Spleen (tissue), 13 donors: ENCODE measurements at places on chromosomes 3 and 15. TPM values are rescaled to one million over a fixed set of nuclear protein-coding genes. Genes with fewer than 3 reads are reported as not detected.

ZNF770 gene
- total RNA-seq, result 32.1 TPM

SYNPR gene
- not detected for total RNA-seq

HTR3E gene
- total RNA-seq, result not detected

GCNT3 gene
- 0.51 TPM for total RNA-seq

PRSS50 gene
- not detected for total RNA-seq

MTMR10 gene
- 56.2 TPM for total RNA-seq

SOX14 gene
- not detected for total RNA-seq

KLHL40 gene
- not detected for total RNA-seq

MYO5C gene
- total RNA-seq, result 6.2 TPM

NDN gene
- total RNA-seq, result 43.9 TPM

MITF gene
- 6.9 TPM for total RNA-seq

CPNE9 gene
- total RNA-seq, result not detected

SLC2A2 gene
- not detected for total RNA-seq

GAP43 gene
- not detected for total RNA-seq

CPA3 gene
- total RNA-seq, result 5.6 TPM

CASR gene
- total RNA-seq, result 0.22 TPM

NPAP1 gene
- total RNA-seq, result 0.23 TPM

CIAO2A gene
- 53.4 TPM for total RNA-seq

THAP10 gene
- total RNA-seq, result 0.84 TPM

CTSH gene
- 249 TPM for total RNA-seq

PAQR5 gene
- total RNA-seq, result 0.44 TPM

RLBP1 gene
- not detected for total RNA-seq

GOLGA6B gene
- not detected for total RNA-seq

SLC38A3 gene
- total RNA-seq, result not detected

MAP1A gene
- total RNA-seq, result 2.3 TPM

ZNF80 gene
- total RNA-seq, result 0.54 TPM

ROPN1 gene
- not detected for total RNA-seq

B3GALNT1 gene
- total RNA-seq, result 10.9 TPM

NEO1 gene
- 10.6 TPM for total RNA-seq

SNAP23 gene
- 102 TPM for total RNA-seq

PLA1A gene
- 0.79 TPM for total RNA-seq

CCDC191 gene
- 7.9 TPM for total RNA-seq

LINGO1 gene
- total RNA-seq, result 7.3 TPM

SPTBN5 gene
- 1.2 TPM for total RNA-seq

VPS13C gene
- total RNA-seq, result 161 TPM

CD86 gene
- total RNA-seq, result 20.5 TPM

KIF15 gene
- total RNA-seq, result 1.0 TPM

RPP14 gene
- 16.1 TPM for total RNA-seq

TEX55 gene
- not detected for total RNA-seq

GOLGA6L9 gene
- 2.6 TPM for total RNA-seq

MKRN3 gene
- 0.33 TPM for total RNA-seq

P2RY1 gene
- total RNA-seq, result 8.8 TPM

AMIGO3 gene
- total RNA-seq, result 1.6 TPM
